Caudate nucleus (tissue), 63 donors: ENCODE measurements at places on chromosomes 2 and 18.

- DNase-seq: no peak
These were observed 390.9 kb upstream of the TRIB2 start for GRCh38 chr2:12325806-12326205.

DNA sequence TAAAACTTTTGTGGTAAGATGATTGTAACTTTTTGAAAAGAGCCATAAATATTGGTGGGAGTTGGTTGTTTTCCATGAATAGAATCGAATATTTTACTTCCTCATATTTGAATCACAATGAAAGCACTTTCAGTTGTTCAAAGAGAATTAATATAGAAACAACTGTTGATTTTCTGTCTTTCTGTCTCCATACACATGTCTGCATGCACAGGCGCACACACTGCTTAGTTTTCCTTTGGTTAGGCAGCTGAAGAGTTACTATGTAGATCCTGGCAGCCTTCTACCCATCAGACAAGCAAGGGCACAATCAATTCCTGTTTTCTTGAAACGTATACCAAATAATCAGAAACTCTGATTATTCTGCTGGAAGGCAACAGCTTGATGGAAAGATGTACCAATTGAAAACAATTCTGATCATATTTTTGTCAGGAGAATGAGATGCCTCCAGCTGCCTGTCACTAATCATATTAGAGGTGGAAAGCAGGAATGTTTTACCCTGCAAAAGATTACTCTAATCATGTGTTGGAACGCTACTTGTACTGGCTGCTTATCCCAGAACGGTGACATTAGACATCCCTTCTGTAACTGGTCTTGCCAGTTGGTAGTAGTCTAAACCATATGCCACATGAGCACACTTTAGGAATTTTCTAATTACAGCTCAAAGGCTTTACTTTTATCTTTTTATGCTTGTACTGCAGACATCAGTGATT is 24.0 kb downstream of the SPATS2L start:
- no peak for DNase-seq

- no peak for DNase-seq
These were observed 19.8 kb downstream of the MYL12B start for GRCh38 chr18:3281456-3282400.

DNA sequence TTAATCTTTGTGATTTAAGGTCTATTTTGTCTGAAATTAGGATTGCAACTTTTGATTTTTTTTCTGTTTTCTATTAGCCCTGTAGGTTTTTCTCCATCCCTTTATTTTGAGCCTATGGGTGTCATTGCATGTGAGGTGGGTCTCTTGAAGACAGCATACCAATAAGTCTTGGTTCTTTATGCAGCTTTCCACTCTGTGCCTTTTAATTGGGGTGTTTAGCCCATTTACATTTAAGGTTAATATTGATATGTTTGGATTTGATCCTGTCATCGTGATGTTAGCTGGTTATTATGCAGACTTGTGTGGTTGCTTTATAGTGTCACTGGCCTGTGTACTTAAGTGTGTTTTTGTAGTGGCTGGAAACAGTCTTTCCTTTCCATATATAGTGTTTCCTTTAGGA is 17.7 kb downstream of the EHBP1 start:
- DNase-seq: no peak

GRCh38 chr2:23691106-23691470 is 235.8 kb downstream of the ATAD2B start:
- no peak for DNase-seq

DNA sequence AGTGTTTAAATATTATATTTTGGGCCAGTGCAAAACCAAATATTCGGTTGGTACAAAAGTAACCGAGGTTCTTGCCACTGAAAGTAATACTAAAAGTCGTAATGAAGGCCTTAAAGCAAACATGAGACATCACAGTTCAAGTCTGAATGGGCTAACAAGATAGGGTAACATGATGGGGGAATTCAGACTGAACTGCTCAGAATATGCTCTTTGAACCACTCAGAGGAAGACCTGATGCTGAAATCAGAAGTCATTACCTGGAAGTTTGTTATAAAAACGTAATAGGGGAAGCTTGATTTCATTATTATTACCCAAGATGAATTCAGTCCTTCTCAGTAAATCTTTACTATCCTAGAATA is 26.6 kb downstream of the CDKL4 start:
- DNase-seq: no peak

DNA sequence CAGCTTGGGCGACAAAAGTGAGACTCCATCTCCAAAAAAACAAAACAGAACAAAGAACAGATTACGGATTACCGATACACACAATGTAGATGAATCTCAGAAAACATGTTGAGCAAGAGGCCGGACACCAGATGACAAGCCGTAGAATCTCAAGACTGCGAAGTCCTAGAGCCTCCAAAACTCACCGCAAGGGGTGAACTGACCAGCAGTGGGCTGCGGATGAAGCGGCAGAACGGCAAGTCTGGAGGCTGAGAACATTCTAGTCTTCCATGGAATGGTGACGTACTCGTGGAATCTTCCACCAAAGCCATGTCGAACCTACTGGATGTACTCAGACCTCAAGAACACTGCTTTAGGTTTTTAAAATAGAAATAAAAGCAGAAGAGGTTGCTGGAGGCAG is 198.8 kb downstream of the NDUFA10 start:
- no peak for DNase-seq

- DNase-seq: no peak
These were observed 32.8 kb upstream of the ACKR3 start for GRCh38 chr2:236536727-236537398.

DNA sequence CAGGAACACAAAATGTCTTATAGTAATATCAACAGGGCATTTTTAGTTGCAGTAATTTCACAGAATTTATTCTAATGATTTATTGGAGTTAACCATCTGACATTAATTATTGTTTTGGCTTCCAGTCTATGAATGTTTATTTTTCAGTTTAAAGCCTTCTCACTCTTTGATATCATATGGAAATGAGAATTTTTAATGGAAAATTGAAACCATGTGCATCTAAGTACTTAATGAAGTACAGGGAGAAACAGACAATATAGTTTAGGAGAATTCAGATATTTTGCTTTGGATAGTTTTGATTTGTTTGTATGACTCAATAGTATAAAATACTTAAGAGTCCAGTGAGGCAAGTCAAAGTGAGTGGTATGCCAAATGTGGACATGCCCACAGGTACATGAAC is 126.1 kb downstream of the OLA1 start:
- no peak for DNase-seq

DNA sequence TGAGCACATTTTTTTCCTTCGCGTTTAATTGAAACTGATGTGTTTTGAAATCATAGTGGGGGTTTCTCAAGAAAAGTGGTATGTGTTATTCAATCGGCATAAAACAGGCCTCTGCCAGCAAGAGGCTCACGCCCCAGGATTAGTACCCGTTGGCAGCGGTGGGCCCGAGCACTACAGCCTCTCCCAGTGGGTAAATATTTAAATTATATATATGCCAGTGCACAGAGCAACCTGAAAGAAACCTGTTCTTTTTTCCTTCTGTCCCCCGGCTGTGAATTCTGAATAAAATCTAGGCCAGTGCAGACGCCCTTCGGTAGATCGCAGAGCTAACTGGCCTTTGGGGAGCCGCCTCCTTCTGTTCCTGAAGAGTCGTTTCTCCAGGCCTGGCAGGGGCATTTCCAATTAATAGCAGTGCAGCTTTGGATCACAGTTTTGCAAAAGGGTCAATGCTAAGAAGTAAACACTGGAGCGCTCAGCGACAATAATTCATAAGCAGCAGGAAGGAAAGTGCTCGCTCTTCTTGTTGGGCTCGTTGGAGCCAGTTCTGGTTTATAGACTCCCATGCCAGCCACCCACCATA is 202.8 kb upstream of the SALL3 start:
- DNase-seq: no peak

DNA sequence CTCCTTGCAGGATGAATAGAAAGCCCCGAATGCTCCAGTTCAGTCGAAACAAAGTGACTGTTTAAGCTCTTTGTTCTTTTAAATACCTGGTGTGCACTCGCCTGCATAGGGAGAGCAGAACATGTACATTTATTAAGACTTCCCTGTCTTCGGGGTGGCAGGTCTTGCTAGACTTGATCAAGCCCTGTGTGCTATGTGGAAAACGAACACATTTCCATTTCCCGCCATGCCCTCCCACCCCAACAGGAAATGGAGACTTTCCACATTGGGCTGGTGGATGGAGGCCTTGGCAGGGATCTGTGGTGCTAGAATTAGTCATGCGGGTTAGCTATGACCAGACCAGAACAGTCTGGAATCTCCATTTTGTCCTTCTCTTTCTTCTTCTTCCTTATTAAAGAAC is 321.0 kb upstream of the THSD7B start:
- DNase-seq: no peak

- DNase-seq: no peak
These were observed 2.9 kb downstream of the CLHC1 start for GRCh38 chr2:55229221-55229620.

GRCh38 chr18:44691148-44691925 is 10.6 kb downstream of the SETBP1 start:
- no peak for DNase-seq

- no peak for DNase-seq
These were observed 40.1 kb upstream of the AKAIN1 start for GRCh38 chr18:5237083-5237722.

- no peak for DNase-seq
These were observed 20.0 kb downstream of the ST3GAL5 start for GRCh38 chr2:85868822-85869221.

GRCh38 chr2:168624028-168624427 is 168.0 kb downstream of the CERS6 start:
- no peak for DNase-seq

DNA sequence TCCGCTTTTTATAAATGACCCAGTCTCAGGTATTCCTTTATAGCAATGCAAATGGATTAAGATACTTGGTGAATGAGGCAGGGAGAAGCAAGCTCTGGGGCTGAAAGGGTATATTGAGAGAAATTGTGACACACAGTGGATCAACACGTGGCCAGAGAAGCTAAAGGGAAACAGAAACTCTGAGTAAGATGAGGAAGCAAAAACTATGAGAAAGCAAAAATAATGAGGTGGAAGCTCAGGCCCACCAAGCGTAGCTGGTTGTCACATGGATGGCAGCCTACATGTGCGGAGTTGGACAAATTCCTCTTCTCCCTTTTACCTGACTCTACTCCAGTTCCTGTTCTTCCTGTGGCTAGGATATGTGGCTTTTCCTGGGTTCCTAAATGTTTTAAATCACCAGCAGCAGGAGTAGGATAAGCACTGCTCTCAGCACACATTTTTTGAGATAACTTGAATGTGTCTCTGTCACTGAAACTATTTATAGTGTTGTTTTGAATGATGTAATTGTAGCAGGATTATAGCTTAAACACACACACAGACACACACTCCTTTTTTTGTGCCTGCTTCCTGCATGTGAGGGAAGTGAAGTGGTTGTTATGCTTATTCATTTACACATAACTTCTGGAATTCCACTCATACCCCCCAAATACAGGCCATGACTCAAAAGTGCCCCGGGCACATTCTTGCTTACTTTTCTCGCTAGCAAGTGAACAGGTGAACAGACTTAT is 30.1 kb upstream of the EPC2 start:
- no peak for DNase-seq

GRCh38 chr2:222134654-222135053 is 164.1 kb downstream of the PAX3 start:
- no peak for DNase-seq

DNA sequence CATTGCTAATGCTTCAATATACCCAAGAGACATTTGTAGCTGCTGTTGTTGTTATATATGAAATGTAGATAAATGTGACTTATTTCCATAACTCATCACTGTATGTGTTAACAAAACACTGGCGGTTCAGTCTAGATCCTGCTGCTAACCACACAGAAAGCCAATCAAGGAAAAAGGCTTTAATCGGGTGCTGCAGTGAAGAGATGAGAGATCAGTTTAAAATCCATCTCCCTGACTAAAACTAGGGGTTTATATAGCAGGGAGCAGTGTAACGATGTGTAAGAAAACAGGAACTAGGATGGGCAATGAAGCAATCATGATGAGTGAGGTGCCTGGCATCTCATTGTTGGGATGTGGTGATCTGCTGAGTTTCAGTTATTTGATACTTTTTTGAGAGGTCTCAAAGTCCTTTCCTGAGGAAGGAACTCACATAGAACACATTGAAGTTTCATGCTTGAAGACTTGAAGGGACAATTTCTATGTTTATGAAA is 677.7 kb upstream of the CDH7 start:
- no peak for DNase-seq

DNA sequence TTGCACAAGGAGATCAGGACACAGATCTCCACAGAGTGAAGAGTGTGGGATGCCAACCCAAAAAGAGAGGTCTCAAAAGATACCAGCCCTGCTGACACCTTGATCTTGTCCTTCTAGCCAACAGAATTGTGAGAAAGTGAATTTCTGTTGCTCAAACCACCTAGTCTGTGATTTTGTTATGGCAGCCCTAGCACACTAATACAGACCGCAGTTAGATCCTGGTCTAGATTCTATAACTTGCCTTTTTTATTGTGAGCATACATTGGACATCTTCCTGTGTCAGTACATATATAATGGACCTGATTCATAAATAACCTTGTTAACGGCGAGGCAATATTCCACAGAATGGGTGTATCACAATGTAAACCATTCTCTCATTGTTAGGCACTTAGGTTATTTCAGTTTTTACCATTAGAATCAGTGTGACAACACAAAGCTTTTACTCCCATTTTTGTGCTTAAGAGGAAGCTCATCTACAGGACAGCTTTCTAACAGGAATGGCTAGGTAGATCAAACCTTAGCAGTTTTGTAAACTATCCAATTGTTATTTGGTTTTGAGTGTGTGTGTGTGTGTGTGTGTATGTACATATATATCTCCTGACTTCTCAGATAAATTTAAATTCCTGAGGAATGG is 89.0 kb downstream of the ACSL3 start:
- no peak for DNase-seq

- no peak for DNase-seq
These were observed 117.6 kb downstream of the MYO1B start for GRCh38 chr2:191362841-191363240.

GRCh38 chr2:111936881-111937280 is 38.5 kb downstream of the MERTK start:
- no peak for DNase-seq
